ENCODE measurements at places on chromosomes 1 and 21.

GRCh38 chr1:113536182-113536780 lies 146.0 kb downstream of the MAGI3 start:
- no peak for DNase-seq

DNA sequence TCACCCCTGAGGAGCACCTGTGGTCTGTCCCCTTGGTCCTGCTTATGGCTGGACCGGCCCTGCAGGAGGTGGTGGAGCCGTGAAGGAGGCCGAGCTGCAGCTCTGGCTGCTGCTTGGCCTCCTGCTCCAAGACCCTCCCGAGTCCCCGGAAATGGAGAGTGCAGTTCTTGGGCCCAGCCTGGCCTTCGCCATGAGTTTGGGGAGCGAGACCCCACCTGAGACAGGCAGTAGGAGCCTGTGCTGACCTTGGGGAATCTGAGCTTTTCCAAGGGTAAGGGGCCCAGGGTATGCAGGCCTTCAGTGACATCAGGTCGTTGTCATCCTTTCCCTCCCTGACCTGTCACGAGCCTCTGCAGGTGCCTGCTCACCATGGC lies 14.1 kb downstream of the TMEM201 start:
- no peak for DNase-seq

DNA sequence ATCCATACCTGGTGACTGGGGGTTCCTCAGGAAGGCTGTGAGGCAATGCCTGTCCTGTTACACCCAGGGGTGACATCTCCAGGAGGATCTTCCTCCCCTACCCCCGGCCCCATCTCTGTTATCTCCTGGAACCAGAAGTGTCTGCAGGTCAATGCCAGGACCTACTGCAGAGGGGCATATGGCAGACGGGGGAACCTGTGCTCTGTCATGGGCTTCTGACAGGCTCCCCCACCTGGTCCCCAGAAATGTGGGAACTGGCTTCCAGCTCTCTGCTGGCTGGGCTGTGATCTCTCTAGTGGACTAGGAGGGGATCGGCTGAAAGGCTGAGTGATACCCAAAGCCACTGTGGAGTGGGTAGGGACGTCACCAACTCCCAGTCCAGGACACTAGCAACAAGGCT lies 21.0 kb downstream of the KCND3 start:
- no peak for DNase-seq

GRCh38 chr1:201947697-201948008 lies 1.3 kb upstream of the LMOD1 start:
- no peak for DNase-seq

- DNase-seq: no peak
These were observed 63.2 kb downstream of the MPZL1 start for GRCh38 chr1:167784876-167785550.

- no peak for DNase-seq
These were observed 49.1 kb upstream of the CR2 start for GRCh38 chr1:207404849-207405525.

DNA sequence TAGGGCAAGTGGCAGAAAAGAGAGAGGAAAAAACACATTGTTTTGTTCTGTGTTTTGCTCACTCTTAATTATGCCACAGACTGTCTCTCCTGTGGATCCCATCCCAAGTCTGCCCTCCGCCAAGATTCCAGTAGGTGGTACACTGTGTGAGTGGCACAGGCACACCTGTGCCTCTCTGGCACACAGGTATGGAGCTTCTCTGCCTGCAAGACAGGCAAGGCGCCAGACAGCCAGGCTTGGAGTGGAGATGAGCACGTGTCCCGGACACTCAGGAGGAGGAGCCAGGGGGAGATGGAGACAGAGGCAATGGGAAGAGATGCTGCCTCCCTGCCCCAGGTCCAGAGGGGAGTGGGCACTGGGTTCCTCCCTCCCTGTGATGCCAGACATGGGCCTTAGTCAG lies 6.5 kb upstream of the GRIK3 start:
- no peak for DNase-seq

DNA sequence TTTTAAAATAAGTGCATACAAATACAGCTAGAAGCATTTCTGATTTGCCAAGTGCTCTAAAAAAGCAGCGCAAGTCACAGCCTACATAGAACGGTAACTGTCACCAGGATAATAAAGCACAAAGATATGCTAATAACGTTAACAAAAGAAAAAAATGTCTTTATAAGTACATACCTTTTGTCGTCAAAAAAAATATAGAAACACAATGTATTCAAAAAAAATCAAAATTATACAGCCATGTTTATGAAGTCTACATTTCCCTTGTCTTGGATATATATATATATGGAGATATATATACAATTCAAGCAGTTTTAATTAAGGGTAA lies 3.2 kb downstream of the IRF2BP2 start:
- no peak for DNase-seq

DNA sequence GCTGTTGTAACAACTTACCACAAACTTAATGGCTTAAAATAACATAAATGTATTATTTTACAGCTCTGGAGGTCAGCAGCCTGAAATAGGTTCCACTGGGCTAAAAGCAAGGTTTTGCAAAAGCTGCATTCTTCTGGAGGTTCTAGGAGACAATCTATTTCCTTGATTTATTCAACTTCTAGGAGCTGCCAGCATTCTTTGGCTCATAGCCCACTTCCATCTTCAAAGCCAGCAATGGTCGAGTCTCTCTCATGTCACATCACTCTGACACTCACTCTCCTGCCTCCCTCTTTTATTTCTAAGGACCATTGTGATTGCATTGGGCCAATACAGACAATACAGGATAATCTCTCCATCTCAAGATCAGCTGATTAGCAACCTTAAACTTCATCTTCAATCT lies 15.1 kb upstream of the FOXJ3 start:
- DNase-seq: no peak
